ENCODE measurements at places on chromosomes 7 and 10. TPM values are rescaled to one million over a fixed set of nuclear protein-coding genes. Genes with fewer than 3 reads are reported as not detected.

DNA sequence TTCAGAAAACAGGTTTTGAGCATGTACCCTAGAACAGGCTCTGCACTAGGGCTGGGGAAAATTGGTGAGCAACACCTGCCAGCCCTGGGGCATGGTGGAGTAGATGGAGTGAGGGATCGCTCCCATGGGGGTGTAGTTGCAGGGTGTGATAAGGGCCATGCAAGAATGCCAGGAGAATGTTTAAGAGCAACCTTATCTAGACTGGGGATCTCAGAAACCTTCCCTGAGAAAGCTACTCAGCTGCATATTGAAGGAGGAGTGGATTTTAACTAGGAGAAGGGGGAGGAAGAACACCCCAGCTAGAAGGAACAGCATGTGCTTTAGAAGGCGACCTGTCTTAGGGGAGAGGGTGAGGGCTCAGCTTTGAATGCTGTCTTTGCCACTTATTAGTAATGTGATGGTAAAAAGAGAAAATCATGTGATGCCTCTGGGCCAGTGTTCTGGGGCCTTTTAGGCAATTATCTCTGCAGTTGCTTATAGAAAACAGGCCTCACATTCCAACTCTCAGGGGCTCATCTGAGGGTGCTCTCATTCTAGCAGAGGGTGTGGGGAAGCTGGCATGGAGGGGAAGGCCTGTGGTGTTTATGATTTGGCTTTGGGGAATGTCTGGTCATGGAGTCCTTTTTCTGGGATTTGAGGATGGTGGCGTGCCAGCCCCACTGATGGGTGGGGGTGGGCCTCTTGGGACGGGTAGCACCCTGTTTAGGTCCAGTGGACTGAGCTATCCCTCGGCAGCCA is 225.4 kb downstream of the BMPER start:
- H3K36me3 ChIP-seq: no peaks in the 10 kb centered on the region
- no peak overlapping the region for H3K27ac ChIP-seq
- no peaks in the 10 kb centered on the region for H3K4me1 ChIP-seq
- H3K4me3 ChIP-seq: no peak overlapping the region
- no peak for DNase-seq
- no peaks in the 10 kb centered on the region for H3K27me3 ChIP-seq

DNA sequence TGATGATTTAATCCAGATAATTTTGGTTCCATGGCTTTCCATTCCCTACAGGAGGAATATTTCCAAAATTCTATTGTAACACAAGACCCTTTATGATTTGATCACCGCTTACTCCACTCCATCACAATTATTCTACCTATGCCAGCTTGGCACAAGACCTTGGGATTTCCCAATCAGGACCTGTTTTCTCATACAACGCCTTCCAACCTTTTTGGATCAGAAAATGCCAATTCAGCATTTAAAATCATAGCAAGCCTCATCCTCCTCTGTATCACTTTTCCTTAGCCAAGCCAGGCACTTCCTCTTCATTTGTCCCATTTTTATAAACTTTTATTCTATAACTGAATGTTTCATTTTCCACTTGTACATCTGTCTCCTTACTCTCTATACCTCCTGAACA is 100.9 kb downstream of the JMJD1C start:
- no peaks in the 10 kb centered on the region for H3K27me3 ChIP-seq
- DNase-seq: no peak
- no peaks in the 10 kb centered on the region for H3K36me3 ChIP-seq
- H3K4me3 ChIP-seq: no peak overlapping the region
- H3K4me1 ChIP-seq: no peaks in the 10 kb centered on the region
- H3K27ac ChIP-seq: no peak overlapping the region

- no peaks in the 10 kb centered on the region for H3K36me3 ChIP-seq
- no peak overlapping the region for H3K27ac ChIP-seq
- DNase-seq: peak; percentile 49
- no peak overlapping the region for H3K4me3 ChIP-seq
- H3K4me1 ChIP-seq: no peaks in the 10 kb centered on the region
Measured at GRCh38 chr10:96395931-96396877, 37.4 kb upstream of the OPALIN start.

GRCh38 chr7:4226524-4226882 is 455.6 kb upstream of the FOXK1 start:
- H3K27ac ChIP-seq: no peak overlapping the region
- no peaks in the 10 kb centered on the region for H3K4me1 ChIP-seq
- H3K27me3 ChIP-seq: no peaks in the 10 kb centered on the region
- no peak overlapping the region for H3K4me3 ChIP-seq
- no peaks in the 10 kb centered on the region for H3K36me3 ChIP-seq

DNA sequence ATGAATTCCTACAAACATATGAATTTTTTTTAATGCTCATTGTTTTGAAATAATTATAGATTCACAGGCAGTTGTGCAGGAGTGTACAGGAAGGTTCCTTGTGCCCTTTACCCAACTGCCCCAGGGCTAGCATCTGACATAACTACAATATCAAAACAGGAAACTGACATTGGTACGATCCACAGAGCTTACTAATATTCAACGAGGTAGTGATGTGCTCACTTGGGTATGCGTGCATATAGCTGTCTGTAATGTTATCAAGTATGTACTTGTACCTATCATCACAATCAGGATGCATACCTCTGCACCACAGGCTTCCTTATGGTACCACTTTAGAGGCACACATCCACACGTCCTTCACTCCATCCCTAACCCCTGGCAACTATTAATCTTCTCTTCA is 68.3 kb downstream of the BMS1 start:
- H3K27me3 ChIP-seq: no peaks in the 10 kb centered on the region
- no peaks in the 10 kb centered on the region for H3K4me1 ChIP-seq
- H3K4me3 ChIP-seq: no peak overlapping the region
- H3K27ac ChIP-seq: no peak overlapping the region
- H3K36me3 ChIP-seq: no peaks in the 10 kb centered on the region
- no peak for DNase-seq

GRCh38 chr10:72252972-72253371 is 20.8 kb upstream of the DDIT4 start:
- H3K4me3 ChIP-seq: no peak overlapping the region
- H3K27me3 ChIP-seq: no peaks in the 10 kb centered on the region
- peak overlapping the region; percentile 96 for H3K27ac ChIP-seq
- H3K36me3 ChIP-seq: no peaks in the 10 kb centered on the region
- peaks cover under 1% of the 10 kb centered on the region for H3K4me1 ChIP-seq
- DNase-seq: no peak

- H3K36me3 ChIP-seq: no peaks in the 10 kb centered on the region
- H3K27me3 ChIP-seq: no peaks in the 10 kb centered on the region
- peaks cover 4% of the 10 kb centered on the region for H3K4me1 ChIP-seq
- no peak overlapping the region for H3K27ac ChIP-seq
Measured at GRCh38 chr7:150953061-150953997, 24.8 kb downstream of the KCNH2 start.

- DNase-seq: no peak
- H3K27ac ChIP-seq: no peak overlapping the region
- no peak overlapping the region for H3K4me3 ChIP-seq
- no peaks in the 10 kb centered on the region for H3K27me3 ChIP-seq
- no peaks in the 10 kb centered on the region for H3K36me3 ChIP-seq
Measured at GRCh38 chr7:41948503-41948902, 245.6 kb upstream of the INHBA start.

GRCh38 chr10:19488592-19489280 is 327.5 kb upstream of the PLXDC2 start:
- no peaks in the 10 kb centered on the region for H3K4me1 ChIP-seq
- no peaks in the 10 kb centered on the region for H3K27me3 ChIP-seq
- H3K27ac ChIP-seq: no peak overlapping the region
- no peak overlapping the region for H3K4me3 ChIP-seq

DNA sequence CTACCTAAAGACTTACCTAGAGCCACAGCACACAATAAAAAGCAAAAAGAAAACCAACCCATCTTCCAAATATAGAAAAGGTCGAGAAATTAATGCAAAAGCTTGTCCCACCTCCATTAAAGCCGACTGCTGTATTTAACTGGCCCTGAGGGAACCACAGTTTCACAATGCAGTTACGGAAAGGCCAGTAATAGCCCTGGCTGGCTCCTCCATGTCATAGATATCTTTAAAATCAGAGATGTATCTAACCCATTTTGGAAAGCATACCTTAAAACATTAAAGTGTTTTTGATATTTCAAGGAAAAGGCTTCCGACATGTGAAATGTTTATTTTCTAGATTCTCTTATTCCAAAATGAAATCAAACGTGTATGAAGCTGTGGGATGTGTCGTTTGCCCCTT is 23.0 kb downstream of the HDAC9 start:
- H3K4me1 ChIP-seq: no peaks in the 10 kb centered on the region
- H3K27ac ChIP-seq: no peak overlapping the region
- DNase-seq: no peak
- no peaks in the 10 kb centered on the region for H3K36me3 ChIP-seq
- no peaks in the 10 kb centered on the region for H3K27me3 ChIP-seq

The CHAT gene
- total RNA-seq: 3.8 TPM

The TMEM273 gene
- 16.2 TPM for total RNA-seq

The NANOS1 gene
- not detected for total RNA-seq

The SH2D4B gene
- total RNA-seq: not detected

The ZNF365 gene
- not detected for total RNA-seq
